Hematopoietic multipotent progenitor cell treated with erythropoietin and hydrocortisone succinate and interleukin-3 and kit ligand, for 17 days (in vitro differentiated cells): ENCODE measurements at places on chromosomes 6 and 20.
A peak's percentile ranks its signal among the peaks of the same experiment; 100 is the strongest.

DNA sequence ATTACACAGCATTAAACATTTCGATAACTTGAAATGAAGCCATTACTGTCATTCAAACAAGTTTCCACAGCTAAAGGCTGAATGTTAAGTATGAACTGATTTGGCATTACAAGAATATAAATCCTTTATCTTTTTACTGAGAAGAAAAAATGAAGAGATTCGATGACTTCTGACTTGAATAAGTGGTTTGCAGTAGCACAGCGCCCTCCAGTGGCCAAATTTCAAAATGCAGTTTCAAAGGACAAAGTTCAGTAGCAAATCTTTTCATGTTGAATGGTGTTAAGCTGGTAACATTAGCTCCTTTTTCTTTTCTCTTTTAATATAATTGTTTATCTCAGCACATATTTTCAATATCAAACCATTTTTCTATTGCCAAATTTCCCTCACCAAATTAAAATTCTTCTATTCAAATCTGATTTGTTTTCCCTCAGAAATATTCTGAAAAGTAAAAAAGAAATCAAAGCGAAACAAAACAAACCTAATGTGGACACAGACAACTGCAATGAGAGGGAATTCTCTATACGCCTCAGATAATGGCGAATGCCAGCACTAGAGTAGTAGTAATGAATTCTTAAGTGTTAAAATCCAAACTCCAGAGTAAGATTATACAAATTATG lies 145.7 kb downstream of the BTBD9 start:
- DNase-seq, result peak; percentile 70

DNA sequence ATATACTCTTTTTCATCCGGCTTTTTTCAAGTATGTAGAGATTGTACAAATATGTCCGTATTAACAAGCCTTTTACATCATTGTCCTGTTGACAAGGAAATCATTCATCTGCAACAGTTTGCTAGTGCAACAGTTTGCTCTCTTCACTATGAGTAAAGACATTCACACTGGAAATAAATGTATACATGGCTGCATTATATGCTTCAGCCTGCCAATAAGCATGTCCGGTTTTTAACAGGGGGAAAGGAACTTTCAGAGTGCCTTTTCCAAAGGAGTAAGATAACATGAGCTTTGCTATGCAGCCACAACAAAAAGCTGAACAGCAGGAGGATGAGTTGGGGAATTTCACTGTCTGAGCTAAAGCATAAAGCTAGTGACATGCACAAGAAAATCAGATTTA lies 99.4 kb upstream of the ADTRP start:
- DNase-seq, result no peak

- no peak for DNase-seq
Measured at GRCh38 chr6:30842754-30843610, 41.3 kb upstream of the DDR1 start.

GRCh38 chr6:54609981-54610380 lies 236.6 kb upstream of the FAM83B start:
- DNase-seq, result no peak

DNA sequence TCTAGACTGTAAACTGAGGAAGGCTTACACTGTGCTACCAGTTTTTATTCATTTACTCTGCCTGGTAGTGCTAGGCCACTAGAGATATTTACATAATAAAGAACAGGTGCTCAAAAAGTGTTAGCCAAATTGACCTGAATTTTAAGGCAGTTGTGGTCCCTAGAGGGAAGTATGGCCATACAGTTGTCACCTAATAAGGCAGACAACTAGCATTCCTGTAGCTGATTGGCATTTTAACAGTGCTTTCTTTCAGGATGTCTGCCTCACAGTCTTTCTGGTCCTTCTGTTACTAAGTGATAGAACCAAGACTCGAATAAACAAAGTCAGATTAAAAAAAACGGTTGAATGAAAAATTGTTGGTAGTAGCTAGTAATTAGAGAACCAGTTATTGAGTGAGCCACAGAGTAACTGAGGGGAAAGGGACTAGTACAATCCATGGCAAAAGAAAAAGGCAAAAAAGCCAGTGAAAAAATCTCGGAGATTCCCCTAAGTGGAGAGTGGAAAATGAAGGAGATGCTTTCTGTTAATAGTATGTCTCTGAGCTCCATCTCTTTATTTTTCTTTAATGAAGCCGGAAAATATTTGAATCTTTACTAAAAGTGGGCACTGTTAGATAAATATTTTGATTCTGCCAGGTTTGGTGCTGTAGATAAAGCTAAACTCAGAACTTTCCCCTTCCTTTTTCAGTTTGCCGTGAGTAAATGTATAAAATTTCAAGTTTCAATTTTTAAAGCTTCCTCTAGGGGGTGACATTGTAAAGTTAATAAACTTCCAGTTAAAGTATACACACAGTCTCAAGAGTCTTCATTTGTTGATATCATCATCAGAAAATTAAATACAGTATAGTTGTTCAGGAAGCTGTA lies 9.1 kb downstream of the VTA1 start:
- DNase-seq, result peak; percentile 65

DNA sequence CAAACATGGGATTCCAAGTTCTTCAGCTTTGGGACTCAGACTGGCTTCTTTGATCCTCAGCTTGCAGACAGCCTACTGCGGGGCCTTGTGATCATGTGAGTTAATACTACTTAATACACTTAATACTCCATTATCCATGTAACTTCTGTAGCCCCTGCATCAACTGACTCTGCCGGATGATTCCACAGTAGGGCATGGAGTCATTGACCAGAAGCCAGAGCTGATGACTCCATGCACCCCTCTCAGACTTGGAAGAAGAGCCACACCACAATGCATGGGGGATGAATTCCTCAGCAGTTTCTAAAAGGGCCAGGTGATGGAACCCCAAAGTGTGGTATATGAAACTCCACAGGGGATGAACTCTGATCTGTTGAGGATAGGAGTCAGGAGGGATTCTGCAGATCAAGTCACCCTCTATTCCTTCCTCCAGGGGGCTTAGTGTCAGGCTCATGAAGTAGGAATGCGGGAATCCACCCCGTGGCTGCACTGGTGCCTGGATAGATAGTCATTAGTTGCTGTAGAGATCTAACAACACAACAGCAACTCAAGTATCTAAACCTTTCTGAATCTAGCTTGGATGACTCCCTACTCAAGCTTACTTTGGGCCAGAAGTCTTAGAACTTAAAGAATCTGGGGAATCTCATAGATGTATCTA lies 70.2 kb downstream of the GPR6 start:
- DNase-seq, result no peak

DNA sequence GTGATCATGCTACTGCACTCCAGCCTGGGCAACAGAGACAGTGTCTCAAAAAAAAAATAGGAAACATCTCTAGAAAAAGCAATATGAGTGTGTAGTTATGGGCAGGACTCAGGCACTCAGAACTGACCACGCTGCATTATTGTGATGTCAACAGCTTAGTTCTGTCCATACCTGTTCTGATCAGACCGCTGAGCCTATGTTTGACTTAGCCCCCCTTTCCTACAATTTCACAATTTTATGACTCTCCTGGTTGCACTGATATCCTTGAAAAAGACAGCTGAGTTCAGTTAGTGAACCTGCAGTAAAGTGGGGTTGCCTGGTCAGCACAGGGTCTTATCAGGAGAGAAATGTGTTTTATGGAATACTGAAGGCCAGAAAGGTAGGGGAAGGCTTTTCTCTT lies 37.8 kb upstream of the PRDM1 start:
- DNase-seq, result no peak

DNA sequence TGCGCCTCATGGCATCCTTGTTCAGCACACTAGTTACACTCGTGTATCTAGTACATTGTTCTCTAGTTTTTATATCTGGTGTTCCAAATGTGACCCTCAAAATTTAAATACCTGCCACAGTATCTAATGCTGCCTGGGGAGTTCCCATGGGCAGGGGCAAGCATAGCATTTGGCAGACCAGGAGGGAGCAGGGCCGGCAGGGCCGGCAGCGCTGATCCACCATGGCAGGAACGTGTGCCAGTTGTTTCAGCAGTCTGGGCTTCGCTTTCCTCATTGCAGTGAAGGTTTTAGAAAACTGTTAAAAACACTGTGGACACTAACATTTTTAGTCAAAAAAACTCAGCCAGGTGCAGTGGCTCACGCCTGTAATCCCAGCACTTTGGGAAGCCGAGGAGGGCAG lies 19.2 kb downstream of the NANP start:
- no peak for DNase-seq

- no peak for DNase-seq
Measured at GRCh38 chr6:24822696-24823095, 24.0 kb upstream of the ARMH2 start.

DNA sequence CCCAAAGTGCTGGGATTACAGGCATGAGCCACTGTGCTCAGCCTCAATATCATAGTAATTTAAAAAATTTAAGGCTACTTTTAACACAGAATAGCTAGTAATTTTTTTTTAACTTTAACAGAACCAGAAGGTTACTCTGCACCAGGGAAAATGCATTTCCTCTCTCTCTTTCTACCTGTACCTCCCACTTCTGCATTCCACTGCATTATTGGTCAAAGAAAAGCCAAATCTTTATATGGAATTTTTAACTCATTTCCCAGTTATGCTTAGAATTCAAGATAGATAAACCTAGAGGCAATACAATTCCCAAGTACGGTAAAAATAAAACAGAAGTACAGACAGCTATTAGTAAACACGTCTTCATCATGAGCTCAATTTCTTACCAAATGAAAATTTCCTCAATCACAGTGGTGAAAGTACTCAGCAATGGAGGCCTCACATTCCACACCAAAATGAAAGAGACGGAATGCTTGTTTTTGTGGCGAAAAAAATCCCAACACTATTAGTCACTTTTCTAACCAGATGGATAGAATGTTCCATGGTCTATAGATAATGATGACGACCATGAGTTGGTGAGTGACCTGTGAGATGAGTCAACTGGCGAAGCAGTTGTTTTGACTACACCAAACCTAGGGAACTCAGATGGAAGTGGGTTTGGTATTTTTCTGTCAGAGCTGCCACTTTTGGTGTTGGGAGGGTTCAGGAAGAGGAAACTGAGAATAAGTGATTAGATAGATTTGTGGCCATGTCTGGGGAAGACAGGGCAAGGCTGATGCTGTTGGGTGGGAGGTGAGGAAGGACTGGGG lies 104.7 kb upstream of the SGK1 start:
- no peak for DNase-seq

DNA sequence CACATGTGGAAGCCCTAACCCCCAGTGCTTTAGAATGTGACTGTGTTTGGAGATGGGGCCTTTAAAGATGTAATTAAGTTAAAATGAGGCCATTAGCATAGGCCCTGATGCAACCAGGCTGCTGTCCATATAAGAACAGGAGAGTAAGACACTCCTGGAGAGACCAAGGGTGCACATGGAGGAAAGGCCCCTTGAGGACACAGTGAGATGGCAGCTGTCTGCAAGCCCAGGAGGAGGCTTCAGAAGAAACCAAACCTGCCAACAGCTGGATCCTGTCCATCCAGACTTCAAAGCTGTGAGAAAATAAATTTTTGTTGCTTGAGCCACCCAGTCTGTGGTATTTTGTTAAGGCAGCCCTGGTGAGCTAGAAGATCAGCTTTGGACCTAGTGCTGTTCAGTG lies 16.8 kb upstream of the SNRPB2 start:
- DNase-seq, result no peak

- no peak for DNase-seq
Measured at GRCh38 chr20:10673176-10673841, 490 bp downstream of the JAG1 start.

DNA sequence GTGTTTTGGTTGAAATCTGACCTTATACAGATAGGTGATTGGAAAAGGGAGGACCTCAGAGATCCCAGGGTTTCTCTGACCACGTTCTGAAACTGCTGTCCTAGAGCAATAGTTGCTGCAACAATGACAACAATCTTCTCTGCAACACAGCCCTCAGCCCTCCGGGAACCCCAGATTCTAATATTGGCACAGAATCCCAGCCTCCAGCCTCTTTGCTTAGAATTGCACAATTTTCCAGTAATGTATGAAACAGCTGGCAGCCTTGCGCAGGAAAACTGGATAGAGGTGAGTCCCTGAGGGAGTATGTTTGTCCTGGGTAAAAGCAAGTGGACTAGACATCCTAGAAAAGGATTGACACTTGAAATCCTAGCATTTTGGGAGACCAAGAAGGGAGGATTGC lies 30.4 kb upstream of the PNRC1 start:
- no peak for DNase-seq

GRCh38 chr6:53699462-53699861 lies 33.9 kb upstream of the KLHL31 start:
- no peak for DNase-seq

GRCh38 chr20:58309591-58310290 lies at the start of gene RAB22A:
Gene RAB22A (plus strand): TSS chr20:58309715. CDS start chr20:58309977, 262 bp downstream.
- peak; percentile 91 for DNase-seq

DNA sequence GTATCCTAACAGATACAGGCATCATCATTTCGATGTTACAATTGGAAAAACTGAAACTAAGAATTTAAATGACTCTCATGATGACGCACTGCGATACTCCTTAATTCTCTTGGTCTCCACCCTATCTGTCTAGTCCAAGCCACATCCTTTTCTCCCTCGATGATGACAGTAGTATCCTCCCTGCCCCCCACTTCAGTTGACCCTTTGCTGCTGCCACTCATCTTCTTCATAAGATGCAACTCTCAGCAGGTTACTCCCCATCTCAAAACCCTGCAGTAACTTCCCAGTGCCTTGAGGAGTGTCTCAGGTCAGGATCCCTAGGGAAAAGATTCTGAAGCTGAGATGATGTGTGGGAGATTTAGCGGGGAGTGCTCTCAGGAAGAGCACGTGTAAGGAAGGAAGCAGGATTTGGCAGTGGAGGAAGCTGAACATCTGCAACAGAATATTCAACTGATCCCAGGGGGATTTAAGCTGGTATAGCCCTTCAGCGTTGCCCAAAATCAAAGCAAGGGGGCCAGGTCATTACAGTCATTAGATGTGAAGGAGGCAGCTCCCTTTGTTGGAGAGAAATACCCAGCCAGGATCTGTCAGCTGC lies 16.1 kb downstream of the JPH2 start:
- DNase-seq, result no peak

DNA sequence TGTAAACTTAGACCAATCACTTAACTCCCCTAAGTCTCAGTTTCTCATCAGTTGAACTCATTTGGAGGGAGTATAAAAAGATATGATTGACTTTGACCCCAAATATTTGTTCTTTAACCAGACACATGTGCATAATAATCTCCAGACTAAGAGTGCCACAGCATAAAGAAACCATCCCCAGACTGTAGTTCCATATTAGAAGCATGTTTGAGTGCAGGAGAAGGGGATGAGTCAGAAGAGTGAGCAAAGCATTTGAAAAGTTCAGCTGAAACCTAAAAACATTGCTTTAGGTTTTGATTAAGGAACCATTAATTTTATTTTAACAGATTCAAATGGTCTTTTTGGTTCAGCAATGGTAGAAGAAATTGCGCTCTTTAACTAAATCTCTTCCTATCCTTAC lies 654.8 kb downstream of the UTRN start:
- DNase-seq, result no peak

DNA sequence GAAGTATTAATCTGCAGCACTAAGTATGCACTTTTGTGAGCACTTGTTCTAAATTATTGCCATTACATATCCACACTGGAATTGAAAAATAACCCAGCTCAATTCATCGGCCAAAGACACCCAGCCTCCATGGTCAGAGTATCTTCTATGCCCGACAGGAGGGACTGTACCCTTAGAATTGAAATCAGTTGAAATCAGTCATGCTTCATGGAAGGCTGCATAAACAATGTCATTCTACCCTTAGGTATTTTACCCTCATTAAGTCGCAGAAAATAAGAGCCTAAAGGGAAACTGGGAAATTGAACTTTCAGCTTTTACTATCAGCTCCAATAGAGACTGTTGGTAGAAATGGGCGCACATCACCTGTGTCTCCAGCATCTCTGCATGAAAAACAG lies 2.9 kb upstream of the RAMACL start:
- DNase-seq, result no peak

- no peak for DNase-seq
Measured at GRCh38 chr6:157849288-157850017, 26.4 kb downstream of the SNX9 start.
